ENCODE measurements at places on chromosomes 3 and 15.

GRCh38 chr15:100468285-100468684 is 60.5 kb downstream of the CERS3 start:
- no peak for DNase-seq

GRCh38 chr3:72383883-72384282 is 464.4 kb downstream of the SHQ1 start:
- DNase-seq: no peak

- DNase-seq: no peak
Measured at GRCh38 chr3:152257563-152258035, 11.1 kb upstream of the MBNL1 start.

DNA sequence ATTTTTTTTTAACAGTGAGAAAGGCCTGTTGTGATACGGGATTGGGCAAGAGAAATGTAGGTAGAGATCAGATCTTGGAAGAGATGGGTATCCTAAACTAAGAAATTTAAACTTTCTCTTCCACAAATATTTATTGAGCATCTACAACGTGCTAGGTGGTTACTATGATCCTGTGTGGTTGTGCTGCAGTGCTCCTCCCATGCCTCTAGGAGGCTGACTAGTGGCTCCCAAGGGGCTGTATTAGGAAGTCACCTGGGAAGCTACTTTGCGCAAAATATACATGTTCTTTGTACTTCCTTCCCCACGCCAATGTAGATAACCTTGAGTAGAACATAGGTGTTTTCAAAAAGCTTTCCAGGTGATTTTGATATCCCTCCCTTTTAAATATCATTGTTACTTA is 27.2 kb downstream of the USP3 start:
- DNase-seq: no peak

DNA sequence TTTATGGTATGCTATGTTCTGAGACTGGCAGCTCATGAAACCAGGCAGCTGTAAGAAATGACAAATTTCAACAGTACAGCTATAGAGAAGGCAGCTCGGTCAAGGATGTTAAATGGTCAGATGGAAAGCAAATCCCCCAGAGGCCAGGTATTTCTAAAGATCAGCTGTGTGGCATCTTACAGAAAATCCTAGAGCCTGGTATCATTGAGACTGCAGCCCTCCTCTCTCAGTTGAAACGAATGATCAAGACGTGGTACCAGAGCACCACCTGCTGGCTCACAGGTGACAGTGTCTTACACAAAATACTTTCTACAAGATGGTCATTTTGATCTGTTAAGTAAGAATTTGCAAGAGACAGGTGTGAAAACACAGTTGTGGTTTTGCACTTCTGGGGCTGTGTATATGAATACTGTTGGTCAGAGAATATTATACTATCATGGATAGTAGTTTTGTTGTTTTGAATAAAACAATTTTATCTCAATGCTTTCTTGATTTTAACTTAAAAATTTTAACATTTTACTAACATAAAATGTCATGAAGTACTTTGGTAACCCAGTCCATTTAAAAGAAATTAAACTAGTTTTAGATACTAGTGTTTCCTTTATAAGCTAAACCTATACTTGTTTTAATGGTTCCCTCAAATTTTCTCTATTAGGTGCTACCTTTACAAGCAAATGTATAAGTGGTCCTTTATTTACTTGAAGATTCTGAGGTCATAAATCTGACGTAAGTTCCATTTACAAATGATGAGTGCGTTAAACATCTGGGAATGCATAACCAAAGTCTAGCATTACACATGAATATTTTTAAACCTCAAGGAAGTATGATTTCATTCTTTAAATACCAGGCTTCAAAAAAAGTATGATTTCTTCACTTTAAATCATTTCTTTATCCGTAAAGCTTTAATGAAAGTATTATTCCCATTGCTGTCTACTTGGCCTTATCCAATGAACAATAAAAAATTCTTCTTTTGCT is 121.8 kb downstream of the PDZRN3 start:
- peak; percentile 79 for DNase-seq

DNA sequence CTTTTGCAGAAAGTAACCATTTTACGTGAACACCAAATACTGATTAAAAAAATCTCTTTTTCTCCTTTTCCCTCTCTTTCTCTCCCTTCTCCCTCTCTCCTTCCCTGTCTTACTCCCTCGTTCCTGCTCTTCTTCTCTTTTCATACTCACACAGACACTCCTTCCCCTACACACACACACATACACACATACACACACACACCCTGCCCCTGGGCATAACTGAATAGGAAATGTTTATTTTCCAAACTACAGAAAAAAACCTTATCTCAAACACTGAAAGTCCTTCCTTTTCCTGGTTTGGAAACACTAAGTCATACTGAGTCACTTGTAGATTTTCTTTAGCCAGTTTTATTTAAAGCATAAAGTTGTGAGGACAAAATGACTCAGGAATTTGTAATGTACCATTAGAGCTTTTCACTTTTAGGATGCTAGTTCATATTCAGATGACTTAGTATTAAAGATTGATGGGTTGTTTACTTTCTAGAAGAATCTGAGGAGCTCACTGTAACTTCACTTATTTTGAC is 62.4 kb downstream of the MBNL1 start:
- no peak for DNase-seq

- DNase-seq: peak; percentile 75
Measured at GRCh38 chr15:50353251-50353974, 1.6 kb downstream of the GABPB1 start.

- DNase-seq: no peak
Measured at GRCh38 chr3:37953707-37954394, 36.7 kb upstream of the VILL start.

DNA sequence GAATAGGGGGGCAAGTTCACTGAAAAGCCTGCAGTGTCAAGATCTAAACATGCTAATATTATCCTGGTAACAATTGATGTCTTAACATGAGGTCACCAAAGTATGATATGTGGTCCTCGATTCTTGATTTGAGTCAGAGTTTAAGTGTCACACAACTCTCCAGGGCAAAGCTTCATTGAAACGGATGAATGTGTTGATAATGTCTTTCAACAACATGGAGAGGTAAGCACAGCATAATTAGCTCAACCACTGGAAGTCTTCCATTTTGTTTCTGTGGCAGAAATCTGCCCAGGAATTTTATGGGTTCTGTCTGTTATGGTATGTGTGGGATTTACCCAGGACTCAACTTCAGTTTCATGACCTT is 591.5 kb downstream of the ZNF385D start:
- DNase-seq: no peak

- peak; percentile 21 for DNase-seq
Measured at GRCh38 chr3:154193000-154193615, 71.9 kb downstream of the ARHGEF26 start.

- DNase-seq: peak; percentile 55
Measured at GRCh38 chr3:72174040-72174439, 389.1 kb upstream of the PROK2 start.

GRCh38 chr3:147574621-147575020 is 165.5 kb downstream of the ZIC1 start:
- no peak for DNase-seq

DNA sequence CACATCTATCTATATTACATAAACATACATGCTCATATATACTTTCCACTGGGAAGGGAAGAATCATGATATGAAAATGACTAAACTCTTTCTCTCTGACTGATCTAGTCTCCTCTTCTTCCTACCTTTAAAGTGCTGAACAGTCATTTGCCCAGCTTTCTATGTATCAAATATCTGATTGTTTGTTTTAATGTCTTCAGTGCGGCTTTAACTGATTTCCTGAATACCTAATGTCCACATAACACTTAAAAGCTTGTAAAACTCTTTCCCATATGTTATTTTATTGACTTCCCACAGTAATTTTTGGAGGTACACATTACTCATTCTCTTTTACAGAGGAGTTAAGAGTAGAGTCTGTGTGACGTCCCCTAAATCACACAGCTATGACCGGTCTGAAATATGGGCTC is 28.2 kb downstream of the CPOX start:
- DNase-seq: no peak

DNA sequence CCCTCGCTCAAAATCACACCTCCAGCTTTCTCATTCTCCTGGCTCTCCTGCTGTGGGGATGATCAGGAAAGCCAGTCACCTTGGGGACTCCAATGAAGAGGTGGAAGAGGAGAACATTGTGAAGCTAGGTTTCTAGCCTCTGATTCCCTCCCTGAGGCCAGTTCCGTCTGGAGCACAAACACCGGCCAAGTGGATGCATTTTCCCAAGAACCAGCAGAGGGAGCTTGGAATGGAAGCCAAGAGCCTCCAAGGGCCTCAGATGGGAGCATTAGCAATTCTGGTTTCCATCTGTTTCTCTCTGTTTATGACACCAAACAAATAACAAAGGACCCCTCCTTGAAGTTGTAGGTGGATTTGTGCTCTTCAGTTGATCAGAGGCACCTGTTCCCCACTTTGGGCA is 40.6 kb upstream of the NMNAT3 start:
- DNase-seq: no peak

DNA sequence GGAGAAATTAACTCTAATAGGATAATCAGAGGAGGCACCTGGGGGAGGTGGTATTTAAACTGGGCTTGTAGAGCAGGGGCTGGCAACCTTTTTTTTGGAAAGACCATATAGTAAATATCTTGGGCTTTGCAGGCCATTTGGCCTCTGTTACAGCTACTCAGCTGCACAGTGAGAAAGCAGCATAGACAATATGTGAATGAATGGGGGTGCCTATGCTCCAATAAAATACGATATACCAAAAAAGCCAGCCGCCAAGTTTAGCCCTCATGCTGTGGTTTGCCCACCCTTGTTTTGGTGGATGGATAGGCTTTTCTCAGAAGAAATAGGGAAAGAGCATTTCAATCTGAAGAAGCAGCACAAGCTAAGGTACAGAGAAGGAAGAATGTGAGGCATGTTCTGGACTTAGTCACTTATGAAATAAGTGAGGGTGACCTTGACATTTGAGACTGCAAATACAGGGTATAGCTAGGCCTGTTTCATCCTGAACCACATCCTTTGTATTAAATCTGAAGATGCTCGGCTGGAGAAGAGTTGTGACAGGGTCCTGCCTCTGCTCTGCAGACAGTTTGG is 131.0 kb upstream of the NR2E3 start:
- DNase-seq: no peak

GRCh38 chr15:40286061-40286532 is 3.2 kb upstream of the ANKRD63 start:
- no peak for DNase-seq

GRCh38 chr15:87347806-87348515 is 908.6 kb downstream of the NTRK3 start:
- DNase-seq: no peak

DNA sequence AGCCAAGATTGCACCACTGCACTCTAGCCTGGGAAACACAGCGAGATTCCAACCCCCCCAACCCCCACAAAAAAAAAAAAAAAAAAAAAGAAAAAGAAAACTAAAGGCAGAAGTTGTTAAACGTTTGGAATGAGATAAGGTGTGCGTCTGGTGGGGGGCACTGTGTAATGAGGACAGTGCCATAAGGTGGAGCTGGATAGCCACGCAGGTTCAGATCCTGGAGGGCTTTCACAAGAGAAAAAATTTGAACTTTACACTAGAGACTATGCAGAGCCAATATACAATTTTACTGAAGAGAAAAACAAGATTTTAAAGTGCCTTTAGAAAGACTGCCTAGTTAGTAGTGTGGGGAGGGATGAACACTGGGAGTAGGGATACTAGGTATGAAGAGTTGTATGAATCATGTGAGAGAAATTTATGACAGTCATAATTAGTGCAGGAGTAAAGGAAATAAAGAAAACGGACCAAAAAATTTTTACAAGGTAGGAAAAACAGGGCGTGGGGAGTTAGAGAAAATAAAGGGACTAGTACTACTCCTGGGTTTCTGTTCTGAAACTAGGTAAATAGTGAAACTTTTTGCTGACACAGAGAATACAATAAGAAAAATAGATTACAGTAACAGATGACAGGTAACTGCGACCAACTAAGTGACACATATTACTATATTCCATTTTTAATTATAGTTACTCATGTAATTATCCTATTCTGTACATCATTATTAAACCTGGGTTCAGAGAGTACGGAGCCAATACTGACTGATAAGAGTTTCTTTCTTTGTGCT is 108.1 kb downstream of the PEAK1 start:
- DNase-seq: no peak

- DNase-seq: no peak
Measured at GRCh38 chr3:133915685-133916658, 20.3 kb upstream of the RAB6B start.

DNA sequence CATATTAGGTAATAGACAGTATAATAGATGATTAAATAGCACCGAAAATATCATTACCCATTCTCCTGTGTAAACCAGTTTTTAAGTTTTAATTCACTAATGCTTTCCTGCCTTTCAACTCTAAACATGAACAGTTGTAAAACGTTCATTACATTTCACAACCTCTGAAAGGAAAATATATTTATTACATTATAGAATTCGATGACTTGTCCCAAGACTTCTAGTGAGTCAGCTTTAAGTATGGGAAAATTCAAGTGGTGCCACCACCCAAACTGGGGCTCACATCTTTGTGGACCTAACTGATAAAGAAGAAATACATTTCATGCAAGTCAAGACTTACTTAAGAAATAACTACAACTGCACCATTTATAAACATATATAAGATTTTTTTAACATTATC is 2.0 kb downstream of the TRIM59 start:
- DNase-seq: peak; percentile 5

DNA sequence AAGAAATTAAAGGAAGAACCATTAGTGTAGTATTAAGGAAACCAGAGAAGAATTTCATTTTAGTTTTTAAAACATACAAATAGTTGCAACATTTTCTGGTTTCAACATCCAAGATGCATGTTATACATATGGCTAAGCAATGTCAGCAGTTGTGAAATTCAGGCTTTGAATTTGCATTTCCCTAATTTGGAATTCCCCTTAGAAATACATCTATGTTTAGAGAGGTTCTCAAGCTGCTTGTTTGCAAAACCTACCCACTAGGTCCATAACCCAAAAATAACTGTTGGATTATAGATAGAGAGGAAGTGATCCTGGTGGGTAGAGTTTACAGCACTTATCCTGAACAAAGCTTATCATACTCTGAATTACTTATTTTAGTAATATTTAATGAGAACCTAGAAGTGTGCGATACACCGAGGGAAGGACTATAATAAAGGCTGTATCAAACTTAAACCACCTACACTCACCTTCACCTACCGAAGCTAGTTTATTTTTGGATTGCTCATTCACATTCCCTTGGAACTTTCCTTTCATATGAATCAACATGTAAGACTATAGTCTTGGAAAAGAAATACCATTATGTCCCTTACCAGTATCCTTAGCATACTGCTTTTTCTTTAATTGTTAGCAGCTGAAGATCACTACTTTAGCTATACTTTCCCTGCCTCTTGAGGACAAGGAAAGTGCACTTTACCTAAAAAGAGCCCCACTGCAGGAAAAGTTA is 60.6 kb downstream of the CHAC1 start:
- DNase-seq: peak; percentile 36

DNA sequence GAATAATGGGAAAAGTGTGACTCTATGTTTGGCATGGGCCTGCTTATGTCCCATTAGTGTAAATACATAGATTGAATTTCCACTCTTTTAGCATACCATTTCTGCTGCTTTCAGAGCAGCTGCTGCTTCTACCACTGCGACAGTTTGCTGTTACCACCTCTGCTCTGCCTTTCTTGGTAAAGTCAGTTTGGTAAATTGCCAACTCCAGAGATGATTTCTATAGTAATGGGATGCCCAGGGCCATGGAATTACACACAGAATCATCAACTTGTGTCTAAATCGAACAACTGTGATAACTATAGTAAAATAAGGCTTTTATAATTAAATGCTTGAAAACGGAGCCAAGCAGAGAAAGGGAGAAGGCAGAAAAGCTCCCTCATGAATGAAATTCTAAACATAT is 168.4 kb upstream of the VEPH1 start:
- DNase-seq: no peak

All from fibroblast of skin of left biceps (primary cell).